ENCODE measurements at places on chromosomes 5 and 9. TPM values are rescaled to one million over a fixed set of nuclear protein-coding genes. Genes with fewer than 3 reads are reported as not detected.
A peak's percentile ranks its signal among the peaks of the same experiment; 100 is the strongest.

DNA sequence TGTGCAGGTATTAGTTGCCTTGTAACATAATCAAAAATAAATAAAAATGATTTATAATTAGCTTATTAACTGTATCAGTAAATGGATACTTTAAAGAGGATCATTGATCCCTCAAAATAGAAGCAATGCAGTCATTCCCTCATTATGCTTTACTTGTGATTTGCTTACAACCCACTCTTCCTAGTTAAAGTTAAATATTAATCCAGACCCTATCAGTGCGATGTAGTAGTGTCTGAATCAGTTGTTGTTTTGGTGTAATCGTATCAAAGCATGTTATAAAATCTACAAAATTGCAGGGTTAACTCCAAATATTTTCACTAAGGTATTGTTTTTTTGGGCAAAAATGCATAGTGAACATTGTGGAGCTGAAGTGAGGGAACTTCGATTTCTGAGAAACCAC lies 17.6 kb downstream of the TENT4A start:
- no peak overlapping the region for H3K4me3 ChIP-seq
- H3K27ac ChIP-seq = peak overlapping the region; percentile 29
- no peaks in the 10 kb centered on the region for H3K27me3 ChIP-seq

DNA sequence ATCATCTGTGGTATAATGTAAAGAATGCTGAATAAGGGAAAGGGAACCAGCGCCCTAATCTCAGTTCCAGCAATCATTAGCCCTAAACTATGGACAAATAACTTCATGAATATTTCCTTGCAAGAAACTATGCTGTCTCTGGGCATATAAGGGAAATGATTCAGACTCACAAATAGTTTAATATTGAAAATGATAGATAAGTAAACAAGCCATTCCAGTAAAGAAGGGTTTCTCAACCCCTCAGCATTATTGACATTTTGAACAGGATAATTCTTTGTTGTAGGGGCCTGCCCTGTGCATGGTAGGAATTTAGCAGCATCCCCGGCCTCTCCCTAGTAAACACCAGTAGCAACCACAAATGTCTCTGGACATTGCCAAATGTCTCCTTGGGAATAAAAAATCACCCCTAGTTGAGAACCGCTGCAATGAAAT lies 23.8 kb downstream of the C5 start:
- H3K36me3 ChIP-seq = no peaks in the 10 kb centered on the region
- no peaks in the 10 kb centered on the region for H3K27me3 ChIP-seq
- DNase-seq = no peak
- H3K27ac ChIP-seq = no peak overlapping the region
- no peak overlapping the region for H3K4me3 ChIP-seq
- peaks cover 2% of the 10 kb centered on the region for H3K4me1 ChIP-seq

GRCh38 chr5:129569295-129569694 lies 109.2 kb downstream of the ADAMTS19 start:
- H3K4me1 ChIP-seq = no peaks in the 10 kb centered on the region
- DNase-seq = no peak
- H3K27me3 ChIP-seq = no peaks in the 10 kb centered on the region
- H3K27ac ChIP-seq = no peak overlapping the region

- H3K4me3 ChIP-seq = no peak overlapping the region
- H3K4me1 ChIP-seq = no peaks in the 10 kb centered on the region
- no peaks in the 10 kb centered on the region for H3K27me3 ChIP-seq
- H3K27ac ChIP-seq = no peak overlapping the region
- no peaks in the 10 kb centered on the region for H3K36me3 ChIP-seq
Measured at GRCh38 chr9:1959371-1959770, 55.8 kb upstream of the SMARCA2 start.

DNA sequence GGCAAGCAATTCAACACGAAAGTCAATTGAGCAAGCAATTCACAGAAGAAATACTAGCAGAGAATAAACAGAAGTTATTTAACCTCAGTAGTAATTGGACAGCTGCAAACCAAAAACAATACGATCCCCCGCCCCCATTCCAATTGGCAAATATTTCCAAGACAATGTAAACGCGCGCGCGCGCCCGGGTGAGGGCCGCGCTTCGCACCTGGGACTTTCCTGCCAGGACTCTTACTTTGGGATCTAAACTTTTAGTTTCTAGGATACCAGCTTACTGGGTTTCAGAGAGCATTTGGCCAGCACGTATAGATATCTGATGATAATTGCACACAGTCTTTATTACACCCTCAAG lies 8.6 kb downstream of the RUFY1 start:
- peaks cover 3% of the 10 kb centered on the region for H3K4me1 ChIP-seq
- H3K27me3 ChIP-seq = no peaks in the 10 kb centered on the region
- peaks cover 5% of the 10 kb centered on the region for H3K36me3 ChIP-seq
- peak overlapping the region; percentile 69 for H3K27ac ChIP-seq
- peak overlapping the region; percentile 59 for H3K4me3 ChIP-seq

DNA sequence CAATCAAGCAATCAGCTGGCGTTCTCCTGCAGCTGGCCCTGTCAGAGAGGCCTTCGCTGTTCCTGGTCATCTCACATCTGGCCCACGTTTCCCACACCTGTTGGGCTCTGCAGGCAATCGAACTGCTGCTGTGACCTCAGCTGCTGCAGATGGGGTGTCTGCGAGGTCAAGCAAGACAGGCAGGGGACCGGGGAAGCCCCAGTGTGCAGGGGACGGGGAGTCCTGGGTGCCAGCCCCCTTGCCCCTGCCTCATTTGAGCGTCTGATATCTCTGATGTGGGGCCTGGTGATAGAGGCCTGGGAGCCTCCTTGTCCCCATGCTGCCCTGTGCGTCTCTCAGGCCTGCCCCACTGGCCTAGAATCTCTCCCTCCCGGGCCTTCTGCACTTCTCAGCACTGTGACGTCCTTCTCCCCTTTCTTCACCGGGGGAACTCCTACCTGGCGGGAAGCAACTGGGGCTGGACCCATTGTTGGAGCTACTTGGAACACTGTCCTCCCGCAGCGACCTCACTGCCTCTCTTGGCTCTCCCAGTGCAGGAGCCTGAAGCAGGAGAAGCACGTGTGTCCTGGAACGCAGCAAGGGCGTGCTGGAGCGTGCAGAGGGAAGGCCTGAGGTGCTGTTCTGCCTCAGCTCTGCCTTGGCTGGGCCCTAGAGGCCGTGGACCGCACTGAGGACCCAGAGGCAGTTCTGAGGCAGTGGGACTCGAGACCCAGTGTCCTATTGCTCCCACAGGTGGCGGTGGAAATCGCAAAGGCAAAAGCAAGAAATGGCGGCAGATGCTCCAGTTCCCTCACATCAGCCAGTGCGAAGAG lies 3.9 kb downstream of the GRK6 start:
- no peak overlapping the region for H3K27ac ChIP-seq
- no peaks in the 10 kb centered on the region for H3K27me3 ChIP-seq
- peaks cover 29% of the 10 kb centered on the region for H3K36me3 ChIP-seq
- DNase-seq = no peak
- peaks cover 12% of the 10 kb centered on the region for H3K4me1 ChIP-seq
- no peak overlapping the region for H3K4me3 ChIP-seq

DNA sequence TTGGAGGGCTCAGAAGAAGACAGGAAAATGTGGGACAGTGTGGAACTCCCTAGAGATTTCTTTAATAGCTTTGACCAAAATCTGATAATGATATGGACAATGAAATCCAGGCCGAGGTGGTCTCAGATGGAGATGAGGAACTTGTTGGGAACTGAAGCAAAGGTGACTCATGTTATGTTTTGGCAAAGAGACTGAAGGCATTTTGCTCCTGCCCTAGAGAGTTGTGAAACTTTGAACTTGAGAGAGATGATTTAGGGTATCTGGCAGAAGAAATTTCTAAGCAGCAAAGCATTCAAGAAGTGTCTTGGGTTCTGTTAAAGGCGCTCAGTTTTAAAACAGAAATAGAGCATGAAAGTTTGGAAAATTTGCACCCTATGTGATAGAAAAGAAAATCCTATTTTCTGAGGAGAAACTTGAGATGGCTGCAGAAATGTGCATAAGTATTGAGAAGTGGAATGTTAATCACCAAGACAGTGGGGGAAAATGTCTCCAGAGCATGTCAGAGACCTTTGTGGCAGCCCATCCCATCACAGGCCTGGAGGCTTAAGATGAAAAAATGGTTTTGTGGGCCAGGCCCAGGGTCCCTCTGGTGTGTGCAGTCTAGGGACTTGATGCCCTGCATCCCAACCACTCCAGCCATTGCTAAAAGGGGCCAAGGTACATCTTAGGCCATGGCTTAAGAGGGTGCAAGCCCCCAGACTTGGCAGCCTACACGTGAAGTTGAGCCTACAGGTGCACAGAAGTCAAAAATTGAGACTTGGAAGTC lies 463.7 kb upstream of the TLE4 start:
- DNase-seq = peak; percentile 6
- no peaks in the 10 kb centered on the region for H3K4me1 ChIP-seq
- no peaks in the 10 kb centered on the region for H3K36me3 ChIP-seq

GRCh38 chr5:136620621-136621020 lies 255.3 kb upstream of the TRPC7 start:
- no peak for DNase-seq
- no peak overlapping the region for H3K4me3 ChIP-seq
- no peaks in the 10 kb centered on the region for H3K27me3 ChIP-seq
- no peak overlapping the region for H3K27ac ChIP-seq
- no peaks in the 10 kb centered on the region for H3K4me1 ChIP-seq
- H3K36me3 ChIP-seq = no peaks in the 10 kb centered on the region

GRCh38 chr9:87350915-87351314 lies 146.8 kb upstream of the DAPK1 start:
- no peak overlapping the region for H3K27ac ChIP-seq
- H3K36me3 ChIP-seq = no peaks in the 10 kb centered on the region
- no peaks in the 10 kb centered on the region for H3K27me3 ChIP-seq
- no peaks in the 10 kb centered on the region for H3K4me1 ChIP-seq
- H3K4me3 ChIP-seq = no peak overlapping the region
- DNase-seq = no peak

DNA sequence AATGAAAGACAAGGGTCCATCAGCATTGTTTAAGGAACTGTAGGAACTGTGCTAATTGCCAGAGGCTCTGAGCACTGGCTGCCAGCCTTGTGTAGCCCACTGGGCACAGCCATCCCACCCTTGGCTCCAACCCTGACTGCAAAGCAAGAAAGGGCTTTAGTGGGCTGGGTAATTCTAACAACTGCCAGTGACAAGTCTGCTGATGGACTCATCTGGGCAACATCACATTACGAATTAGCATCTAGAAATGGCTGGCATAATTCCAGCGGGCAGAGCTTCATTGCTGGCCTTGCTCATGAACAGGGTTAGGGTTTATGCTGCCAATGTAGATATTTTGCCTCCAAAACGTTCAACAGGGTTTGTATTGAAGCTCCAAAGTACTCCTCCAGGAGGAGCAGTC lies 326.9 kb downstream of the ARHGEF28 start:
- peaks cover 5% of the 10 kb centered on the region for H3K4me1 ChIP-seq
- H3K36me3 ChIP-seq = no peaks in the 10 kb centered on the region
- no peak for DNase-seq
- H3K27me3 ChIP-seq = peaks cover 8% of the 10 kb centered on the region

GRCh38 chr5:43242196-43242595 lies 50.2 kb downstream of the NIM1K start:
- H3K27ac ChIP-seq = no peak overlapping the region
- no peaks in the 10 kb centered on the region for H3K36me3 ChIP-seq
- H3K27me3 ChIP-seq = no peaks in the 10 kb centered on the region
- DNase-seq = no peak
- no peak overlapping the region for H3K4me3 ChIP-seq
- no peaks in the 10 kb centered on the region for H3K4me1 ChIP-seq

DNA sequence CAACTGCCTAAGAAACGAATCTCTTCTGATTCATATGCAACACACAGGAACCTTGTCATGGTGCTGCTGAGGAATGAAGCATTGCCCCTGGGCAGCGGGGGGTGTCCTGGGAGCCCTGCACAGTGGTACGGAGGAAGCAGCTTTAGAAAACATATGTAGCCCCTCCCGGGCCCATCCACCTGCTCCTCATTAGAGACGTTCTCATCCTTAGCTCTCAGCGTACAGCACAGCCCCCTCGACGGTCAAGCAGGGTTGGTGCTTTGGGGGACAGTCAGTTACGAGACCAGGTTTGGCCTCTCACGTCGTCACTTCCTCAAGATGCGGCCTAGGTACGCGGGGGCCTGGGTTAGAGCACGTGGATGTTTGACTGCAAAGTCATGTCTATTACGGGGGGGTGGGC lies 28.4 kb upstream of the LAMC3 start:
- DNase-seq = no peak
- H3K36me3 ChIP-seq = no peaks in the 10 kb centered on the region
- peaks cover 9% of the 10 kb centered on the region for H3K27me3 ChIP-seq
- no peak overlapping the region for H3K4me3 ChIP-seq
- H3K4me1 ChIP-seq = no peaks in the 10 kb centered on the region
- H3K27ac ChIP-seq = no peak overlapping the region

GRCh38 chr5:80231243-80231642 lies 24.6 kb downstream of the SERINC5 start:
- no peaks in the 10 kb centered on the region for H3K27me3 ChIP-seq
- H3K27ac ChIP-seq = no peak overlapping the region
- H3K4me3 ChIP-seq = no peak overlapping the region

DNA sequence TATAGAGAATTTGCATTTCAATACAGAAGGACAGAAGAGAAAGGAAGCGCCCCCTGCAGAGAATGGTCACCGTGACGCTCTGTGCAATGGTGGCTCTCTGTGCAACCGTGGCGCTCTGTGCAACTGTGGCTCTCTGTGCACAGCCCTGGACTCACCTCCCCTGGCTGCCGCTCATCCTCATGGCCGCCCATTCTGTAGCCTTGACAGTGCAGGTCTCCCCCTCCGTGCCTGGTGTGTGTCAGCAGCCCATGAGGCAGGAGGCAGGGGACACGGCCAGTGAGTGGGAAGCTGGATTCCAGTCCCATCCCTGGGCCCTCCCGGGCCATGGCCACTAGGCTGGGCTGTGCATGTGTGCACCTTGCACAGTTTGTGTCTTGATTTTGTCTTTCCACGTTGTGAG lies 12.0 kb downstream of the EXOC3 start:
- peaks cover 26% of the 10 kb centered on the region for H3K36me3 ChIP-seq
- no peak overlapping the region for H3K4me3 ChIP-seq
- H3K4me1 ChIP-seq = no peaks in the 10 kb centered on the region
- DNase-seq = no peak
- H3K27me3 ChIP-seq = no peaks in the 10 kb centered on the region

- no peaks in the 10 kb centered on the region for H3K27me3 ChIP-seq
- no peaks in the 10 kb centered on the region for H3K4me1 ChIP-seq
- H3K4me3 ChIP-seq = no peak overlapping the region
Measured at GRCh38 chr5:63070001-63070400, 491.4 kb downstream of the LRRC70 start.

- H3K27me3 ChIP-seq = no peaks in the 10 kb centered on the region
- H3K4me3 ChIP-seq = no peak overlapping the region
- H3K36me3 ChIP-seq = no peaks in the 10 kb centered on the region
Measured at GRCh38 chr5:154390746-154391359, 54.9 kb upstream of the SAP30L start.

- peaks cover 24% of the 10 kb centered on the region for H3K27me3 ChIP-seq
- H3K4me1 ChIP-seq = peaks cover 7% of the 10 kb centered on the region
- H3K4me3 ChIP-seq = no peak overlapping the region
- no peaks in the 10 kb centered on the region for H3K36me3 ChIP-seq
- no peak for DNase-seq
Measured at GRCh38 chr5:139708434-139708861, 60.3 kb downstream of the CXXC5 start.

SLC46A2 gene
- not detected for total RNA-seq

ABLIM3 gene
- 48.1 TPM for total RNA-seq

TMC1 gene
- total RNA-seq = not detected

ACSL6 gene
- total RNA-seq = 0.26 TPM

PRRX2 gene
- total RNA-seq = 4.6 TPM

F2RL1 gene
- total RNA-seq = 20.8 TPM

ELOVL7 gene
- total RNA-seq = under 0.01 TPM

MARVELD2 gene
- 1.3 TPM for total RNA-seq

ENHO gene
- total RNA-seq = under 0.01 TPM

SETX gene
- total RNA-seq = 78.3 TPM

PCDHA3 gene
- total RNA-seq = 0.26 TPM
